Right lobe of liver (tissue), 6 donors: ENCODE measurements at places on chromosomes 12 and 14. TPM values are rescaled to one million over a fixed set of nuclear protein-coding genes. Genes with fewer than 3 reads are reported as not detected.

The MYH6 gene
- total RNA-seq, result 0.07 TPM

DNA sequence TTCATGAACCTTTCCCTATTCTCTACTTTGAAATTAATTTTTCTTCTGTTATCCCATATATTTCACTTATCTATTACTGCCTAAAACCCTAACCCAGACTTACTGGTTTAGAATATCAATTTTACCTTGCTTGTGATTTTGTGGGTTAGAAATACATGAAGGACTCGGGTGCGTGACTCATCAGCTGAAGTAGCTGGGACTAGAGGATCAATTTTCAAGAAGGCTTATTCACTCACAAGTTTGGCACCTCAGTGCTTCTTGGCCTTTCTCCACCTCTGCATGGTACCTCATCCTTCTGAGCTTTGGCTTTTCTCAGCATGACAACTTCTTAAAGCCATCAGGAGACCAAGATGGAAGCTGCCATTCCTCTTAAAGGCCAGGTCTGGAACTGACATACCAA is 57.8 kb downstream of the TMEM117 start:
- no peak overlapping the region for H3K27ac ChIP-seq
- H3K4me1 ChIP-seq, result no peaks in the 10 kb centered on the region
- no peak overlapping the region for H3K4me3 ChIP-seq
- no peaks in the 10 kb centered on the region for H3K36me3 ChIP-seq

The KRT3 gene
- total RNA-seq, result not detected

- H3K27ac ChIP-seq, result no peak overlapping the region
- DNase-seq, result peak; percentile 73
- no peak overlapping the region for H3K4me3 ChIP-seq
- H3K4me1 ChIP-seq, result no peaks in the 10 kb centered on the region
- H3K36me3 ChIP-seq, result no peaks in the 10 kb centered on the region
Observed at GRCh38 chr12:92408072-92408900, 262.6 kb upstream of the BTG1 start.

The BICDL1 gene
- 7.3 TPM for total RNA-seq

GRCh38 chr14:24284501-24285035 is 13.2 kb upstream of the RABGGTA start:
- H3K4me3 ChIP-seq, result no peak overlapping the region
- no peaks in the 10 kb centered on the region for H3K4me1 ChIP-seq
- no peak for DNase-seq
- H3K27me3 ChIP-seq, result no peaks in the 10 kb centered on the region
- no peaks in the 10 kb centered on the region for H3K36me3 ChIP-seq

The CLIP1 gene
- 63.4 TPM for total RNA-seq

The C12orf42 gene
- total RNA-seq, result not detected

The LBHD2 gene
- total RNA-seq, result not detected

GRCh38 chr12:112169161-112169872 is 44.0 kb downstream of the TRAFD1 start:
- no peak overlapping the region for H3K4me3 ChIP-seq
- no peaks in the 10 kb centered on the region for H3K4me1 ChIP-seq
- peaks cover 14% of the 10 kb centered on the region for H3K36me3 ChIP-seq
- H3K27me3 ChIP-seq, result no peaks in the 10 kb centered on the region

DNA sequence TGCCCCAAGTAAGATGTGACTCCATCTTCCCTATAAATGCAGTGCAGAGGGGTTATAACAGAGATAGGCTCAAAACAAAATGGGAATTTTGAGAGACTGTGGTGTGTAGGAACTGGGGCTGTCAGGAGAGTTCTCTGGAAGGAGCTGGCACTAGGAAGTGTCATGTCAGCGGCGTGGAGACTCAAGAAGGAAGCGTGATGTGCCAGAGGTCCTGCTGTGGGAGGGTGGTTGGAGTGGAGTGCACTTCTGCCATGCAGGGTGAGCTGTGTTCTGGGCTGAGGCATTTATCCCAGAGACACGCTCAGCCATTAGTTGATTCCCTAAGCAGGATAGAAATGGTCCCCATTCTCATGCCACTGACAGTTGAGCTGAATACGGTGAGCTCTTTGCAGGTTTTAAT is 19.0 kb downstream of the GLT1D1 start:
- no peaks in the 10 kb centered on the region for H3K27me3 ChIP-seq
- DNase-seq, result no peak
- peak overlapping the region; percentile 78 for H3K27ac ChIP-seq
- no peak overlapping the region for H3K4me3 ChIP-seq
- H3K36me3 ChIP-seq, result no peaks in the 10 kb centered on the region
- peaks cover 25% of the 10 kb centered on the region for H3K4me1 ChIP-seq

- no peaks in the 10 kb centered on the region for H3K36me3 ChIP-seq
- H3K4me3 ChIP-seq, result no peak overlapping the region
- no peaks in the 10 kb centered on the region for H3K4me1 ChIP-seq
- H3K27ac ChIP-seq, result no peak overlapping the region
- H3K27me3 ChIP-seq, result no peaks in the 10 kb centered on the region
Observed at GRCh38 chr12:83613586-83614110, 926.9 kb downstream of the TMTC2 start.

DNA sequence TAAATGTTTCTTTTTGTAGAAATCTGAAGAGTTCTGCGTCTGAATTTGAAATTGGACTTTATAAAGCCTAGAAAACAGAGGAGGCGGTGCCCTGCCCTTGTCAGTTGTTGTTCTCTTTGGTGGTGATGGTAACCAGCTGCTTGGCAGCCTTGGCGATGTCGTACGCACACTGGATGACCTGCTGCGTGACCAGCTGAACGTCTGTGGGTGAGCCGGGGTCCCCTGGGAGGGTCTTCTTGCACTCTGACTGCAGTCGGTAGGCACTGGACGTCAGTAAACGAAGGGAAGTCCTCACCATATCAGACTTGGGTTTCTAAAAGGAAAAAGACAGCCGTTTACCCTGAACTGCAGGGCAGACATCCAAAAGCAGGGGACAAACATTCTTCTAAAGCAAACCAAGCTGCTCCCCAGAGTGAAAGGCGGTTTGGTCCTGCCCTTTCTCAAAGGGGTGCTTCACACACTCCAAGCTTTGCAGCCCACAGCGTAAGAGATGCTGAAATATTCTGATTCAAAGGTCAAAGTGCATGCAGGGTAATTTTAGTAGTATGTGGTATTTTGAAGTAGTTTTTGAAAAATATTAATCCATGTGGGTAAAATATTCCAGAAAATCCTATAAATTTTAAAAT is 32.9 kb downstream of the TCHP start:
- H3K4me1 ChIP-seq, result no peaks in the 10 kb centered on the region
- H3K27me3 ChIP-seq, result no peaks in the 10 kb centered on the region
- peaks cover 31% of the 10 kb centered on the region for H3K36me3 ChIP-seq
- H3K4me3 ChIP-seq, result no peak overlapping the region

The DIABLO gene
- total RNA-seq, result 40.6 TPM
